ENCODE measurements at places on chromosomes 3 and 15. TPM values are rescaled to one million over a fixed set of nuclear protein-coding genes. Genes with fewer than 3 reads are reported as not detected.

GOLGA8R gene
- 1.6 TPM for total RNA-seq

DNA sequence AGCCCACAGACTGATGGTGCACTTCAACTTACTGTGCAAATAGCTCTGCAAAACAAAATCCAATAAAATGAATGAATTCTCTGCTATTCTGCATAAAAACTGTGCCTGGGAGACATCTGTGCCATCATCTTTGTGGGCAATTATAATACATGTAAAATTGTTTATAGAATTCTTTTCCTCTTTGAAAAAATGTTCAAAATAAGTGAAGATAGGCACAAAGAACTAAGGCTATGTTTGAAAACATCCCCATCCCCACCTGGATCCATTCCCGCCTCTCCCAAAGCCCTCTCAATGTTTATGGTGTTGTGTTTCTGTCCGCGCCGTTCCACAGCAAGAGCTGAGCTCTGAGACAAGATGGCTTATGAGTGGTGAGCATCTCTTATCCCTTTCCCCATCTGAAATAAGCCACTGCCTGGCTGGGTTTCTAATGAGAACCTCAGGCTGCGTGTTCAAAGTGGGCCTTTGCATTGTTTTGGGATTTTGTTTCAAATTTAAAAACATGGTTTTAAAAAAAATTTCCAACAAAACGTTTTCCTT, 22.4 kb upstream of the SNRPA1 start:
- no peaks in the 10 kb centered on the region for H3K36me3 ChIP-seq
- no peak overlapping the region for H3K4me3 ChIP-seq
- DNase-seq: no peak
- H3K27me3 ChIP-seq: no peaks in the 10 kb centered on the region
- H3K27ac ChIP-seq: no peak overlapping the region

AP3B2 gene
- total RNA-seq: 0.22 TPM

LRRC2 gene
- total RNA-seq: 75.3 TPM

All from heart left ventricle (tissue), 16 donors.